ENCODE measurements at places on chromosomes 1 and 21.

GRCh38 chr1:39907528-39908453 is 6.1 kb upstream of the MYCL start:
- DNase-seq, result no peak

- peak; percentile 64 for DNase-seq
These were observed 948 bp downstream of the TXLNA start for GRCh38 chr1:32180186-32181060.

DNA sequence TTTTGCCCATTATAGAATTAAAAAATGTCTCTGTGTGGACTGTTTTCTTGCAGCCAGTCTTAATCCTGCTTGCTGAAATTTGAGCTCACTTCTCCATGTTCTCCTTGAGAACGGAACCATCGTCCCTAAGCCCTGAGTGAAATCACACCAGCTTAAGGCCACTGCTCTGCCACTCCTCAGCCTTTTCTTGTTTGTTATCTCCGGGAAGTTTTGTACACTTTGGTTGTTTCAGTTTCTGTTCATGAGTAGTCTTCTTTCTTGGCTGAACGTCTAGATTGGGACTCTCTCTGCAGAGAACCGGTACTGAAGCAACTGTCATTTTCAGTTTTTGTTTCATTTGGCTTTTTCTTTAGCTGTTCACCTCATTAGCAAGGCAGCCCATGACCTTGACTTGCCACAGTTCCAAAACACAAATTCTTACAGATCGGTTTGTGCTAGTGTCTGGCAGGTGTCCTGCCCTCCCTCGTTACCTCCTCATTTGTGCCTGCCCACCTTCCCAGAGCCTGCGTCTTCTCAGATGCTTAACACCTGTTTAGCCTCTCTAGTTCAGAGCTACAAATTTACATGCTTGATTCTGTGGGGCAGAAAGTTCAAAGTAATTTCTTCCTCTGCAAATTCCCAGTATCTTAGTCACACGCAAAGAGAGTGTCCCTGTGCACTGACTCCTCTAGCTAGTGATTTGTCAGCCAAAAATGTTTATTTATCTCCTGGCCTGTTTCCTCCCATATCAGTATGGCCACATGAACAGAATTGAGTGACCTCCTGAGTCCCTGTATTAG is 12.4 kb downstream of the PSEN2 start:
- no peak for DNase-seq

DNA sequence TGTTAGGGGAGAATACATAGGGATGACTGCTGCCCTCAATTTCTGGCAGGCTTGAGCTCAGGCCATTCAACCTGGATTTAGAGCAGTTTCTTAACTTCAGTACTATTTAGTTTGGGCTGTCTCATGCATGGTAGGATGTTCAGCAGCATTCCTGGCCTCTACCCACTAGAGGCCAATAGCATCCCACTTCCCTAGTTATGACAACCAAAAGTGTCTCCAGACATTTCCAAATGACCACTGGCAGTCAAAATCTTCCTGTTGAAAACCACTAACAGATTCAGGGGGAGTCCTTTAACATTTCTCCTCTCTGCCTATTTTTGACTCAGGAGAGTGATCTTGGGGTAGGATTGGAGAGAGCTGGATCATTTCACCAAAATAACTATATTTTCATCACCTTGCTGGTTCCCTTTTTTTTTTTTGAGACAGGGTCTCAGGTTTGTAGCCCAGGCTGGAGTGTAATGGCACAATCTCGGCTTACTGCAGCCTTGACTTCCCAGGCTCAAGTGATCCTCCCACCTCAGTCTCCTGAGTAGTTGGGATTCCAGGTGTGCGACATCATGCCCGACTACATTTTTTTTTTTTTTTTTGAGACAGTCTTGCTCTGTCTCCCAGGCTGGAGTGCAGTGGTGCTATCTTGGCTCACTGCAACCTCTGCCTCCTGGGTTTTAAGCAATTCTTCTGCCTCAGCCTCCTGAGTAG is 8.7 kb downstream of the GNAT2 start:
- no peak for DNase-seq

DNA sequence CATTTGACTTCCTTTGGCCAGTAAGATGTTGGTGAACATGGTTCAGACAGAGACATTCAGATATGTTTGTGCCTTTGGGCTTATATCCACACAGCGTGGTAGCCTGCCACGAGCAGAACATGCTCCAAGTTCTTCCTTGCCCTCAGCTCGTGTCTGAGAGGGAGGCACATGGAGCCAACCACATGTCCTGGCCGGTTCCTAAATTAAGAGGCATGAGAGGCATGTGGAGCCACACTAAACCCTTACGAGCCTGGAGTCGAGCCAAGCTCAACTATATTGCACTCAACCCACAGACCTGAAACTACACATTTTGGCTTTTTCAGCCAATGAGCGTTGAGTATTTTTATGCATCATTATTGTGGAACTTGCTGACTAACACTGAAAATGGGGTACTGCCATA is 133.7 kb upstream of the KCNK1 start:
- peak; percentile 19 for DNase-seq

GRCh38 chr1:21176586-21177555 is at the start of gene EIF4G3:
Gene EIF4G3, minus strand, starts transcription at chr1:21176897. Its CDS starts 174,155 bp downstream, at chr1:21002742.
- DNase-seq, result peak; percentile 94

DNA sequence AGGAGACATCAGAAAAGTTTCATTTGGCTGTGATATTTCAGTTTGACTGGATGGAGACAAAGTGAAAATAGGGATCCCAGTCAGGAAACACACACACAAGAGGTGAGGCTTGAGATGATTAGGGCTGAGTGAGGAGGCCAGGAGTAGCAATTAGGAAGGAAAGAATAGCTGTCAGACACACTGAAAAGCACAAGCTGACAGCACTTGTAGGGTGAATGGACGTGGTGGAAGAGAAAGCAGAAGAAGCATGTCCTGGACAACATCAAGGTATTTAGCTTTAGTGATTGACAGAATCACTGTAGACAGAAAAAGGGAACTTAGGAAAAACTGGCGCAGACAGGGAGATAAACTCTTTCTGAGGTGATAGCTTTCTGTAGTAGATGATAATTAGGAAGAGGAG is 347.7 kb downstream of the TGFB2 start:
- DNase-seq, result no peak

- no peak for DNase-seq
These were observed 17.3 kb downstream of the C8B start for GRCh38 chr1:56948403-56949023.

DNA sequence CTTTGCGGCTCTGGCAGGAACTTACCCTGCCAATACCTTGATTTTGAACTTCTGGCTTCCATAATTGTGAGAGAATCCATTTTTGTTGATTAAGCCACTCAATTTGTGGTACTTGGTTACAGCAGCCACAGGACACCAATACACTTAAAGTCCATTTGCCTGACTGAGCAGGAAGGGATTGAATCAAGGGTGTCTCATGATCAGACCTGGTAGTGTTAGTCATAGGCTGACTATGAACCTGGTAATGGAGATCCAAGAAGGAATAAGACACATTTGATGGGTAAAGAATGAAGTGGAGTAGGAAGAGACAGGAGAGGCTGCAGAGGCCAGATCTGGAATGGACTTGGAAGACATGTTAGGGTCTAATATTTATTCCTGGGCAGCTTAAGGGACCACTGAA is 31.2 kb upstream of the MAP1LC3C start:
- DNase-seq, result no peak

DNA sequence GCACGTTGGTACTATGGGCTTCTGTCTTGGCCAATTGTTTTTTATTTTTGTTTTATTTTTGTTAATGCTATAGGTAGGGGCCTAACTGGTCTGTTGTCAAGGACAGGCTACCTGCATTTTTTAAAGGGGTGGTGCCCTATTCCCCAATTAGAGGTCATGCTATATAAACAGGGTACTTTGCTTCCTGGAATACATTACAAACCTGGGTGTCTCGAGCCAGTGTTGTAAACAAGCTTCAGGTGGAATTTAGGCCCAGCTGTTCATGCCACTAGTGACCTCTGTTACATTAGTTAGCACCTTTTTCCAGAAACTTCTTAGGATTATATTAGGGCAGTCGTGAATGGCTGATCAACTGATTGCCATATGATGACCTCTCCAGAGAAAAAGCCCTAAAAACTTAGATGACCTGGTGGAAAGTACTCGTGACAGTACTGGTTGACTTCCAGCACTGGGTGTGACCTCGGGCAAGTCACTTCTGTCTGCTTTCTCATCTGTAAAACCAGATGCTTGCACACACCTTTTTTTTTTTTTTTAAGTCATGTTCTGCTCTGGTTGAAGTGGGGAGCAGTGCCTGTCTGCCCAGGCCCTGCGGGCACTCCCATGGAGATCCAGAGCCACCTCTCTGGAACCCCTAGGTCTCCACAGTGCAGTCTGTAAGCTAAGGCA is 46.5 kb downstream of the ELK4 start:
- DNase-seq, result no peak

DNA sequence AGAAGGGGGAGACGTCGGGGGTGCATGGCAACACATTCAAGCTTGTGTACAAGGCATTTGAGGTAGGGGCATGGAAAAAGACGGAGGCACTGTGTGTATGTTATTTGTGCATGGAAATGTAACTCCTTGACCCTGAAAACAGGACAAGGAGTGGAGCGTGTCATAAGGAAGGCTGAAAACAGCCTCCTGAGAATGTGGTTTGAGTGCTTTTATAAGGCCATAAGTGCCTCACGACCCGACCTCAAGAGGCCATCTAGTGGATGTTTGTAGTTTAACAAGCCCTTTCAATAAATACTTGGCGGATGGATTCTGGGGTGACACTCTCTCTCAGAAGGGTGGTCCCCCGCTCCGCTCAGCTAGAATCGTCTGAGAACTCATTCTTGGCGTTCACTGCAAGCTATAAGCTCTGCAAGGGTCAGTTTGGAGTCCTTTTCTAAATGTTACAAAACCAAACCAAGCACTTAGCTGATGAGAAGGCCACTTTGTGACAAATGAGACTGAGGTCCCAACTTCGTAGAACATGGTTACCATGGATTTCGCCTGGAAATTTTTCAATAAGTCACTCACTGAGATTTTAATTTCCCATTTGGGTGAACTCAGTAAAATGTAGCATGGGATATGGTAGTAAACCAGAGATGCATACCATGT is 38.8 kb upstream of the CLCA4 start:
- no peak for DNase-seq

- no peak for DNase-seq
These were observed 7.4 kb downstream of the TRNP1 start for GRCh38 chr1:27000817-27001460.

- DNase-seq, result no peak
These were observed 67.7 kb downstream of the ATP1A1 start for GRCh38 chr1:116440731-116441130.

GRCh38 chr1:34975771-34976170 is 9.4 kb downstream of the TMEM35B start:
- DNase-seq, result no peak

GRCh38 chr1:81493102-81493869 is 307.4 kb upstream of the ADGRL2 start:
- no peak for DNase-seq

DNA sequence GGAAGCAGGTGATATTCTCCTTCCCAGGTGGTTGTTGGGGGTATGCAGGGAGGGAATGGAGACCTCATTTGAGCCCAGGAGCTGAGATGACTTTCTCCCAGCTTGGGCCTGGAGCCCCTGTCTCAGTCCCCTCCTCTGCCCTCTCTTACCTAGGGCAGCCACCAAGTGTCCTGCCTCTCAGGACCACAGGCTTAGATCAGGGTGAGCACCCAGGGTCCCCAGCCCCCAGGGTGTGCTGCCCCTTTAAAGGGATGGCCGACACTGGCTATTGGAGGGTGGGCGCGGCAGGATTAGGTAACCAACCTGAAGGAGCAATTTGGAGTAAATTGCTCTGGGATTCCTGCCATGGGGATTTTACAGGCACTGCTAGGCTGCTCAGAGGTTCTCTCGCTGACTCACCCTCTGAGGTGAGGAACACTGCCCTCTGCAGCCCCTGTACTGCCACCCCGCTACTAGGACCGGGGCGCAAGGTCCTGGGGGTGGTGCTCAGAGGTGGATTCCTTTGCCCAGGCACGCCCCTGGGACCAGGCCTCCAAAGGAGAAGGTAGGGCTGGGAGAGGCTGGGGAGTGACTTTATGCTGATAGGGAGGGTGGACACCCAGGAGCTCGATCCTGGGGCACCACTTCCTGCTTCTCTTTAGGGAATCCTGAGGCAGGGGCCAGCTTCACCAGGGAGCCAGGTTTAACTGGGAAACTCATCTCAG is 1.5 kb downstream of the RPS6KA1 start:
- peak; percentile 83 for DNase-seq

DNA sequence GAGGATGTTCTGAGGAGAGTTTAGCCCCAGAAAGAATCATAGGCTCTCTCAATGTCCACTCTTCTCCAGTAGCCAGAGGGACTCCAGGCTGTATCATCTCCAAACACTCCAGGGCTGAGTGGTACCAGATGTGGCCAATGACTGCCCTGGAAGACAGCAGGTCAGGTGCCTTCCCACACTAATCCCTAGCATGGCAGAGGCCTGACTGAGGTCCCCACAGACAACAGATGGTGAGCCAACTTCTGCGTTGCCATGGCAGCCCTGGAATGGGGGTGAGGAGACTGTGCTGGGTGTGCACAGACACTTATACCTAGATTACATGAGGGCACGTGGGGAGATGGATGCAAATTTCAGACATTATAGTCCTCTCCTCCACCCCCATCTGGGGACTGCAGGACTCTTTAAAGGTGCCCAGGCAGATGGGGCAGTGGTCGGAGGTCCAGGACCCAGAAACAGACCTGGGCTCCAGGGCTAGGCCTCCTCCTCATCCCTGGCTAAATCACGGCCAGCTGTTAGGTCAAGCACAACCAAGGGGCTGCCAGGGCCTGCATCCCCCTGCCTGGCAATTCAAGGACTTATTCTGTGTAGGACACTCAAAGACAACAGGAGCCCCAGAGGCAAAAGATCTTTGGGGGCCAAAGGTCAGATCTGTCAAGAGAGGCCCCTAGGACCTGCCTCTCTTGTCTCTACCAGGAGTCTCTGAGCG is 42.9 kb downstream of the CAMK2N1 start:
- no peak for DNase-seq

DNA sequence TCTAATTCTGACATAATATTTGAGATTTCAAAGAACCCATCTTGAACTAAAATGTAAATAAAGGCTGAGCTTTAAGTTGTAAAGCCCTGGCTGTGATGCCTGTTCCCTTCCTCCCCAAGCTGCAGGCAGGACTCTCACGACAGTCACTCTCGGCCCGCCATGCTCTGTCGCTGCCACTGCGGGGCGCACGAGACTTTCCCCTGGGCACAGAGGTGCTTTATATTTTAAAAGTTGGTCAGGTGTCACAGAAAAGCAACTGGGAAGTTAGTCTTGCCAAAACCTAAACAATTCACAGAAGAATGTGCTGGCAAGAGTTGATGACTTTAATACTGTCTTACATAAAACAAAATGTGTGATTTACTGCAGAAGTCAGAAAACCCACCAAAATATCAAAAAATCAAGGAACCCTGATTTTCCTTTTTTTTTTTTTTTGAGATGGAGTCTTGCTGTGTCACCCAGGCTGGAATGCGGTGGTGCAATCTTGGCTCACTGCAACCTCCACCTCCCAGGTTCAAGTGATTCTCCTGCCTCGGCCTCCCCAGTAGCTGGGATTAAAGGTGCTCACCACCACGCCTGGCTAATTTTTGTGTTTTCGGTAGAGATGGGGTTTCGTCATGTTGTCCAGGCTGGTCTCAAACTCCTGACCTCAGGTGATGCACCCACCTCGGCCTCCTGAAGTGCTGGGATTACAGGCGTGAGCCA is 10.7 kb downstream of the LRRC47 start:
- no peak for DNase-seq

GRCh38 chr1:940107-941014 is 16.6 kb downstream of the SAMD11 start:
- DNase-seq, result peak; percentile 88

Measured in MG63 (cell line).